Upper lobe of right lung (tissue), 1 donor: ENCODE measurements at places on chromosomes 6 and 20. TPM values are rescaled to one million over a fixed set of nuclear protein-coding genes. Genes with fewer than 3 reads are reported as not detected.

GRCh38 chr6:28867086-28867409 lies 56.7 kb downstream of the TRIM27 start:
- no peak for DNase-seq

SNAP91 gene
- not detected for total RNA-seq

OXT gene
- not detected for total RNA-seq

- no peak for DNase-seq
Measured at GRCh38 chr6:39913391-39913916, 20.8 kb downstream of the MOCS1 start.
